ENCODE measurements at places on chromosomes 6 and 20. TPM values are rescaled to one million over a fixed set of nuclear protein-coding genes. Genes with fewer than 3 reads are reported as not detected.

- no peaks in the 10 kb centered on the region for H3K27me3 ChIP-seq
- H3K36me3 ChIP-seq: no peaks in the 10 kb centered on the region
- H3K4me3 ChIP-seq: no peak overlapping the region
- H3K27ac ChIP-seq: no peak overlapping the region
Measured at GRCh38 chr6:141764388-141764787, 368.3 kb upstream of the GJE1 start.

- no peaks in the 10 kb centered on the region for H3K27me3 ChIP-seq
- no peaks in the 10 kb centered on the region for H3K4me1 ChIP-seq
- no peaks in the 10 kb centered on the region for H3K36me3 ChIP-seq
Measured at GRCh38 chr6:133062696-133063306, 178.4 kb upstream of the EYA4 start.

DNA sequence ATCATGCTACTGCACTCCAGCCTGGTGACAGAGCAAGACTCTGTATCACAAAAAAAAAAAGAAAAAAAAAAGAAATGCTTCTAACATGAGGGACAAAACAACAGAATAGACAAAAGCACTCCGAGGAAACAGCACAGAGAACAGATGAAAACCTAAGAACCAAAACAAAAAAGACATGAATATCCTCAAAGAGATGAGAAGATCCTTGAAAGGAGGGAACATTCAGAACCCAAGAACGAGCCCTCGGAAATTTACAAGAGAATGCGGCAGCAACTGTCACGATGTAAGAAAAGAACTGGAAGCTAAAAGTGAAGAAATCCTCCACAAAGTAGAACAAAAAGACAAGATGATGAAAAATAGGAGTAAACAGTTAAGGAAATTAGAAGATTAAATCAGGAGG lies 21.2 kb downstream of the ADA start:
- H3K4me3 ChIP-seq: no peak overlapping the region
- no peak for DNase-seq
- no peak overlapping the region for H3K27ac ChIP-seq
- H3K4me1 ChIP-seq: no peaks in the 10 kb centered on the region
- peaks cover 48% of the 10 kb centered on the region for H3K36me3 ChIP-seq

- peak overlapping the region; percentile 19 for H3K4me3 ChIP-seq
- H3K36me3 ChIP-seq: no peaks in the 10 kb centered on the region
- peaks cover 17% of the 10 kb centered on the region for H3K4me1 ChIP-seq
- peaks cover 43% of the 10 kb centered on the region for H3K27me3 ChIP-seq
Measured at GRCh38 chr6:17884498-17885478, 102.6 kb downstream of the KIF13A start.

The LIME1 gene
- total RNA-seq: 181 TPM

The KIF13A gene
- total RNA-seq: not detected

The TMEM151B gene
- total RNA-seq: not detected
